ENCODE measurements at places on chromosomes 5 and 9.

GRCh38 chr9:107218829-107219485 is 64.1 kb upstream of the RAD23B start:
- no peak for DNase-seq

- no peak for DNase-seq
These were observed 33.2 kb downstream of the PRDM6 start for GRCh38 chr5:123122273-123122672.

- no peak for DNase-seq
These were observed 127.5 kb upstream of the IRX4 start for GRCh38 chr5:2009986-2010914.

GRCh38 chr9:35540315-35540714 is 50.4 kb downstream of the RUSC2 start:
- DNase-seq: no peak

DNA sequence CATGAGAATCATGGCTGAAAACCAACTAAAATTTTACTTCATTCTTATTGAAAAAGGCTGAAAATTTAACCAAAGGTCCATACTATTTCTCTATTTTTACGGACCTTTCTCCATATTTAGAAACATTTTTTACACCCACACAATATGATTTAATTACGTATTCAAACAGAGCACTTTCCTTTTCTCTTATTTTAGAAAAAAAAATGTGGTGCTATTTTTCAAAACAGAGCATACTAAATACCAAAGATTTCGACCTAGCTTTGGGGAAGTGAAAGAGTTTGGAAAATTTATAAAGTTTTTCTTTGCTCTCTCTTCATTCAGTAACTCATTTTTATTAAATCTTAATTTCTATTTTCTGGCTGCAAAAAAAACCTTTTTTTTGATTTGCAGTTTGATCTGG is 38.1 kb downstream of the RNF145 start:
- no peak for DNase-seq

DNA sequence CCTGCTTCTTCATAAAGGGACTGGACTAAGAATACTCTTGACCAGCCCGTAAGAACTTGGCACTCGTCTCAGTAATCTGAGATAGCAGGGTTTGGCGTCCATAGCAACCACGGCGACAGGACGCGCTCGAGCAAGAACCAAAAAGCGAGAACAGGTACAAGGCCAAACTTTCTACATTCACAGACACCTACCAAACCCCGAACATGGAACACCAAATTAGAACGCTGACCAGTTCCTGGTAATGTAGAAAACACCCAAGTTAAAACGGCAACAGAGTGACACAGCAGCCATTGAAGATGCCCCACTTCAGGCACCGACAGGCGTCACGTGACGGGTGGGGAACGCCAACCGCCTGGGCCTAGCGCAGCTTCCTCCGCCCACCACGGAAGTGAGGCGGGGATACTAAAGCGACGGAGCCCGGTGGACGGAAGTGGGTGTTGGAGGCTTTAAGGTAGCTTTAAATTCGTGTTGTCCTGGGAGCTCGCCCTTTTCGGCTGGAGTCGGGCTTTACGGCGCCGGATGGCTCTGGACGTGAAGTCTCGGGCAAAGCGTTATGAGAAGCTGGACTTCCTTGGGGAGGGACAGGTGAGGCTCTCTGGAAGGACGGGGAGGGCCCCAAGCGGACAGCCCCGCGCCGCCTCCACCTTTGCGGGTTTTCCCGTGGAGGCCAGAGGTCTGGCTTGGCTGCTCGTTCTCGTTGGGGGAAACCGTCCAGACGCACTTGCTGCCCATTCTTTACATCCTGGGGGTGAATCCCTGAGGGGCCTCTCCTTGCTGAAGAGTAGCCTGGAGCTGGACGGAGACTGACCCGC is at the start of gene CDK7:
CDK7 (plus strand) TSS at position 430 of the 812 bp plus-strand sequence; CDS start at position 520, 90 bp downstream.
- peak; percentile 91 for DNase-seq

DNA sequence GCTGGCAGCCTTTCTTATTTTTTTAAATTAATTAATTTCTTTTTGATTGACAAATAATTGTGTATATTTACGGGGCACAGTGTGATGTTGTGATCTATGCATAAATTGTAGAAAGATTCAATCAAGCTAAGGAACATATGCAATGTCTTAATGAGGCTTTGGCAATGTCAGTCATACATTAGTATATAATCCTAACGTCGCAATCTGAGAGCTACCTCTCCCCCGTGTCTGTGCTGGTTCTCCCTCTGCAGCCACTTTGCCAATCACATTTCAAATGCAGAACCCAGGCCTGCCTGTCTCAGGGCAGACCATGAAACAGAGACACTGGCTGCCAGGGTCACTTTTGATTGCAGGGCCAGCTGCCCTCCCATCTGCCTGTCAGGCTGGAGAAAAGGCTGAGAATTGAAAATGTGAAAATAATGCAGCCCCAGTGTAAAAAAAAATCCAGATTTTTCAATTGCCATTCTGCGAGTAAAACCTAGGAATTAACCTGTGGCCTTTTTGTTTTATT is 56.3 kb downstream of the SLC24A2 start:
- DNase-seq: no peak

GRCh38 chr9:14027116-14027800 is 286.7 kb downstream of the NFIB start:
- DNase-seq: no peak

DNA sequence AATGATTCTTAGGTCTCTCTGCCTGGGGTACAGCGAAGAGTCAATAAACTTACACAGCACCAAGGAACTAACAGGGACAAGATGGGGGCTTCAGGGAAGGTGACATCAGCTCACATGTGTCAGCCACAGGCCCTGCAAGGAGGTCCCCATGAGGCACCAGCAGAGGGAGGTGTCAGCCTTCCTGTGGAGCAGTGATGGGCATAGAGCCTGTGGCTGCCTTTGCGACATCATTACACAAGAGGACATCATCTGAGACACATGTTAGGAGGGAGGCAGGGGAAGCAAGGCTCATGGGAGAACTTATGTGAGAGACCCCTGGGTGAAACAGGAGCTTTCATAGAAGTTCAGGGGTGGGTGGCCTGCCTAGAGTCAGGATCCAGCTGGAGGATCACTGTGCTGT is 389.6 kb downstream of the SEMA5A start:
- DNase-seq: peak; percentile 81

- DNase-seq: peak; percentile 45
These were observed 146.6 kb downstream of the SEC61B start for GRCh38 chr9:99368341-99369326.

DNA sequence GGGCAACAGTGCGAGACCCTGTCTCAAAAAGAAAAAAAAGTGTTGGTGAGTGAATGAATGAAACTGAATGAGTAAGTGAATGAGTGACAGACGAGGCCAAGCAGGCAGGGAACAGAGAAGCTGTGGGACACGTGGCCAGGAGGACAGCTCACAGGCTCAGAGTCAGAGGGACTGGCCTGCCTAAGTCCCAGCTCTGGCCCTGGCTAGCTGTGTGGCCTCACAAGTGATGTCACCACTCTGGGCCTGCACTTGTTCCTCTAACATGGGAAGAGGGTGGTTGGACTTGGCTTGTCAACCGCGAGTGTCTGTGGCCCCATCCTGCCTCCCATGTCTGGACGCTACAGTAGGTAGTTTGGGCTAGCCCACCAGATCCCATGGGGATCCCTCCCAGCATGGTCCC is 4.7 kb upstream of the PLPP7 start:
- no peak for DNase-seq

- DNase-seq: no peak
These were observed 54.7 kb downstream of the SREK1 start for GRCh38 chr5:66198837-66199236.

DNA sequence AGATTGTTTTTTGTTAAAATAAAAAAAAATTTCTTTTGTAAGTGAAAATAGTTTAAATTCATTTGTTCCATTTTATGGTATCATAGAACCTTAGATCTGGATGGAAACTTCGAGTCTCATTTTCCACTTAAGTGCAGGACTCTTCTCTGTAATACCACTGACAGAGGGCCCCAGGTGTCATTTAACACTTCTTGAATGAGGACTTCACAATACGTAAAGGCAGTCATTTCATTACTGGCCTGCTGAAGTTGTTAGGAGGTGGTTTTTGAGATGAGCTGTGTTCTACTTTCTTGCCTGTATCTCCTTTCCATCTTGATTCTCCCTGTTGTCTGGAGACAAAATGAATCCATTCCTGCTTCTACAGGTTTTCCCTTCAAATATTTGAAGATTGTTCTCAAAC is 455.3 kb downstream of the DMRT2 start:
- DNase-seq: no peak

DNA sequence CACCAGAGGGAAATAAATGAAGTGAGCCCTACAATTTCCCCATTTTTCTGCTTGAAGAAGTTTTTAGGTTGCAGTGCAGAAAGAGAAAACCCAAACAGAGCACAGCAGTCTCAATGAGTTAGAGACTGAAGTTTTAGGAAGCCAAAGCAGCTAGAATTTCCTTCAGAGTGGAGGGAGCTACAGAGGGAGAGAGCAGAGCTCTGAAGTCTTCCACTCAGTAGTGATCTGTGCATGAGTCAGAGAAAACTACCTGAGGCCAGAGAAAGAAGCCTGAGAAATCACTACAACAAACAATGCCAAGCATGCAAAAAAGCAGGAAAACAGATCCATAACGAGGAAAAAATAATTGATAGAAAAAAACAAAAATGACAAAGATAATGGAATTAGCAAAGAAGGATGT is 17.9 kb upstream of the NDUFB6 start:
- no peak for DNase-seq

DNA sequence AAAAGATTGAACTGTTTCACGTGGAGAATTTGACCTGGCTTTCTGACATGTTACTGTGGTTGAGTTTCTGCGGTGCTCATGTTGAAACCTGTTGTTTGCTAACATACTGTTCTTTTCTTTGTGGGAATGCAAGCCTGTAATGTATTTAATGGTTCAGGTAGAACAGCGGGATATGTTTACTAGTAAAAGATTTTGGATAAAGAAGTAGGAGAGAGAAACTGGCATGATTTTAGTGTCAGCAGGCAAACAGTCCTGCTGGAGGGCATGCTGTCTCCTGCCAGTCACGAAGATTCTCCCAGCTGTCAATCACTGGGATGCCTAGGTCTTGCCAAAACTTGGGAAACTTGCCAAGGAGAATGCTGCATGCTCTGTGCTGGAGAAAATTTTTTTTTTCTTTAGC is 263.5 kb downstream of the TAF11L14 start:
- DNase-seq: no peak

GRCh38 chr5:125835293-125836172 is 587.7 kb upstream of the GRAMD2B start:
- DNase-seq: peak; percentile 54

DNA sequence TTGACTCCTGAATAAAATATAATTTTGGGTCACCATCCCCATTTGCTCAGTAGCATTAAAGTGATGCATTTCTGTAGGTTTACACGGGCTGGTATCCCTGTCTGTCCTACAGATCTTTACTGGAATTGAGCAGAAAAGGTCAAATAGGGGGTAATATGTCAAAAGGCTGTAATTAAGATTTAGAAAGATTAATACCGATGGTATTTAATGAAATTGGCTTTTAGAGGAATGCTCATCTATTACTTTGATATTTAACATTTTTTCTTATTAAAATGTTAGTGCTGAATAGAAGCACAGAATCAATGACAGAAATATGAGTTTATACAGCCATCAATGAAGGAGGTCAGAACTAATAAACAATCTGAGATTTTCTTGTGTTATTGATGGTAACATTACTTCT is 1762.2 kb upstream of the WWC1 start:
- DNase-seq: no peak

All from WERI-Rb-1 (cell line).